ENCODE measurements at places on chromosomes 2 and 18.

GRCh38 chr2:132652474-132652873 lies 17.5 kb downstream of the LYPD1 start:
- no peak for DNase-seq

DNA sequence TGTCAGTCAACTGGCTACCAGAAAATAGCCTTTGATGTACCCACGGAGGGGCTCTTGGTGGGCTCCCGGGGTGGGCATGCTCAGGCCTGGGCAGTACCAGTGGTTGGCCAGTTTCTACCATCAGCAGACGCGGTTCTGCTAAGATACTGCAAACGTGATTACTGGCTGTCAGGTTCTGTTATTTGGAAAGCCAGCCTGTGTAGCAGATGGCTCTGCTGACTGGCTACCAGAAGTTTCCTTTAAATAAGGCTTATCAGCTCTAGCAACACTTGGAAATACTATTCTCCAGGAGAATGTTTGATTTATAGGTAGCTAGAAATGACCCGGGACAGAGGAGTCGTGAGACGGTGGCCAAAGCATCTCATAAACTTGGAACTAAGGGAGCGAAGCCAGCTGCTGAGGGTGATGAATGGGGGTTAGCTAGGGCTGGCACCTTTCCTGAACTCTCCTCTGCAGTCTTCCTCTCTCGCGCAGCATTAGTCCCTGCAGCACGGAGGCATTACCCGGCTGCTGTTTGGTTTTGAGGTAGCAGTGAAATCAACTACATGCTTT lies 171.9 kb downstream of the AGAP1 start:
- DNase-seq, result no peak

DNA sequence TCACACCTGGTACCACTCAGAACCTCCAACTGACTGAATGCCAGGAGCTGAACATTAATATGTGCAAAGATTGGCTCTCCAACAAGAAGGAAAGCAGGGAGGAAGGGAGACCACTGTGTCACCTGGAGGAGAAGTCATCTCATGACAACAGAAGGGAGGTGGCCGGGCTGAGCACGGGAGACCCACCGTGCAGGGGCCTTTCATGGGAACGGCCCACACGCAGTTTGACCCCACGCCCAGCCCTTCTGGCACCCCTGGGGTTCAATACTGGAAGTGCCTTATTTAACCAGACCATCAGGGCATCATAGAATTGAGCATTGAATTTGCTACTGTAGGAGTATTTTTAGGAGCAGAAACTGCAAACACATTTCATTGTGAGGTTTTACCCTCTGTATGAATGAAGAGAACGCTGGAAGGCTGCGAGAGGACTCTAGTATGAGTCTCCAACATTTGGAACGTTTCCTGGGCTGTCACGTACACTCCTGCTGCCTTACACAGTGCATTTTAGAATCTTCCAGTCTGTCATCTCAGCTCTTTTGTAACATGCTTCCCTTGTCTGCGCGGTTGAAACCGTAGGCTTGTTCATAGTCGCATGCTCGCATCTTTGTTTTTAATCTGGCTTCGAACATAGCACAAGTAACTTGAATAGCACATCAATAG lies 132.1 kb downstream of the NFATC1 start:
- DNase-seq, result no peak

- DNase-seq, result no peak
These were observed 130.3 kb upstream of the RAB12 start for GRCh38 chr18:8478968-8479370.

DNA sequence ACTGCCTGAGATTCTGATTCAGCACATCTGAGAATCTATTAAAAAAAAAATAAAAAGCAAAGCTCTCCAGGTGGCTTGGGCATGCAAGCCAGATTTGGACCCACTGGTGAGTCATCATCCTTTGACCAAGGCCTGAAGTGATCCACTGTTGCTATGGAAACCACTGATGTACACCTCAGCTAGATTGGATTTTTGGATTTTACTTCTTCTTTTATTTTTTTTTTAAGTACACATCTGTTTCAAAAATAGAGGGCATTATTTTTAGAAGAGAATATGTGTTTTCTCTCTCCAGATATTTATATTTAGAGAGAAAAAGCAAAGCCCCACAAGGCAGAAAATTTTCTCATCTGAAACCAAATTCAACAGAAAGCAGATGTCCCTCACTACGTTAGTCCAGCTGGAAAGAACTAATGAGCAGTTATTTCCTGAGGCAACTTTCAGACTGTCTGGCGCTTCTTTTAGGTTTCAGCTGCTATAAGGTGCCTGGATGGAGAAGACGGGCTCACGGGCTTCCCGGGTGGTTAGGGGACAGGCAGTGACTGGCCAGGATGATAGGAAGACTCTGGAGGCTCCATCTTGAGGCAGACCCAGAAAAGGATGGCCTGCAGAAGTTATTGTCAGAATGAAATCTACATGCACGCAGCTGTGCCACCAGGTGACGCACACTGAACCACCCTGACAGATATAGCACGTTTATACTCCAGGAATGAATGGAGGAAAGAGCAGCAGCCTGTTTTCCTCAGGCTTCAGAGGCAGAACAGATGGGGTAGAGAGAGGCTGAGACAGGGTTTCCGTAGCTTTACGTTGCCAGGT lies 50.5 kb downstream of the MRPL35 start:
- no peak for DNase-seq

GRCh38 chr18:13112982-13113381 lies 105.6 kb upstream of the LDLRAD4 start:
- DNase-seq, result no peak

- DNase-seq, result no peak
These were observed 320.0 kb downstream of the FSIP2 start for GRCh38 chr2:186058614-186059013.

GRCh38 chr2:36058953-36059352 lies 296.6 kb upstream of the CRIM1 start:
- no peak for DNase-seq

- DNase-seq, result no peak
These were observed 61.7 kb downstream of the KCMF1 start for GRCh38 chr2:85032621-85033020.

GRCh38 chr2:117486081-117486480 lies 328.4 kb upstream of the DDX18 start:
- DNase-seq, result no peak

DNA sequence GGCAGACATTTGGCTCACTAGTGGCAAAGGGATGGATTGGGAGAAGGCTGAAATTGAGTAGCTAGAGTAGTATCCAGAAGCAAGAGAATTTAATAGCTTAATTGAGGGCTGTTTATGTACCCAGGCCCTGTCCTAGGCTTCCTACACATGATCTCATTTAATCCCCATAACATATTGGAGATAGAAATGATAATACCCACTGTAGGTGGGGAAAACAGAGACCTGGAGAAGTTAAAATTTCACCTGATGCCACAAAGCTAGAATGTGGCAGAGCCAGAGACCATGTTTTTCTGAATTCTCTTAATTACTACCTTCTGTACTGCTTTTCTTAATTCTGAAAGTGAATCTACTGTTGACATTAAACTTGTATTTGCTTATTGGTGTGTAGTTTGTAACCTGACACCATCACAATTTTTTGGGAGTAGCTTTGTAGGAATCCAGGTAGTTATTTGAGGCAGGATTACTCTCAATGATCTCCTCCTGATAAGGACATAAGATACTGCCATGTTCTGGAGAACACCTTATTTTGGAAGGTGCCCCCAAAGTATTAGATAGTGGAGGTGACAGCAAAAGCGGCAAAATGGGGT lies 42.2 kb downstream of the RAB10 start:
- DNase-seq, result no peak

DNA sequence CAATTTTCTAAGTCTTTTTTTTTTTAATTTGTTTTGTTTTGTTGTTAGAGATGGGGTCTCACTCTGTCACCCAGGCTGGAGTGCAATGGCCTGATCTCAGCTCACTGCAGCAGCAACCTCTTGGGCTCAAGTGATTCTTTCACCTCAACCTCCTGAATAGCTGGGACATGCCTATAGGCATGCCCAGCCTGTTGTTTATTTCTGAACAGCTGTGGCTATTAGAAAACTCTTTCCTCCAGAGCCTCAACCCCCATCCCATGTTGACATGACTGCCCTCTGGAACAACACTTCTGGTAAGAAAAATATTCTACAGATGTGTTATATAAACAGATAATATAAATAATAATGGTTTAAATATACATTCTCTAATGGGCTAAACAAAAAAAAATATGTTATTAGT lies 44.4 kb upstream of the TWSG1 start:
- no peak for DNase-seq

Measured in central memory CD4-positive, alpha-beta T cell (primary cell).